ENCODE measurements at places on chromosomes 1 and 21. TPM values are rescaled to one million over a fixed set of nuclear protein-coding genes. Genes with fewer than 3 reads are reported as not detected.

The PRKAB2 gene
- total RNA-seq = 7.7 TPM

The HAO2 gene
- total RNA-seq = not detected

The SYCP1 gene
- total RNA-seq = not detected

The BGLAP gene
- total RNA-seq = not detected

The SLAMF9 gene
- total RNA-seq = 0.45 TPM

The AMPD1 gene
- not detected for total RNA-seq

The RIPPLY3 gene
- total RNA-seq = 0.71 TPM

The SPRTN gene
- total RNA-seq = 15.5 TPM

The FAM3B gene
- total RNA-seq = not detected

The RERE gene
- 25.6 TPM for total RNA-seq

The LCE1E gene
- not detected for total RNA-seq

The TSPAN2 gene
- total RNA-seq = 1.4 TPM

The SLC6A17 gene
- 4.1 TPM for total RNA-seq

The SLC44A3 gene
- 1.9 TPM for total RNA-seq

The NOTCH2NLA gene
- 18.3 TPM for total RNA-seq

The SYT14 gene
- not detected for total RNA-seq

The FAM110D gene
- total RNA-seq = 0.05 TPM

The GBP3 gene
- 2.2 TPM for total RNA-seq

The KLHDC9 gene
- 2.2 TPM for total RNA-seq

The G0S2 gene
- total RNA-seq = 4.0 TPM

The CNR2 gene
- not detected for total RNA-seq

The OR2C3 gene
- not detected for total RNA-seq

The KRTAP10-12 gene
- not detected for total RNA-seq

The CD2 gene
- not detected for total RNA-seq

The FOXD3 gene
- 0.75 TPM for total RNA-seq

The CROCC gene
- 4.4 TPM for total RNA-seq

The CFHR5 gene
- total RNA-seq = not detected

The TGFB2 gene
- 14.4 TPM for total RNA-seq

The ELAPOR1 gene
- total RNA-seq = 0.38 TPM

The NHLH2 gene
- not detected for total RNA-seq

The C1orf115 gene
- total RNA-seq = 4.9 TPM

The C8B gene
- not detected for total RNA-seq

The HES5 gene
- not detected for total RNA-seq

Data from A549 treated with ZK216348 at 1 μM for 4 hours (cell line).